T-helper 17 cell (primary cell): ENCODE measurements at places on chromosomes 2 and 18.

GRCh38 chr2:163553601-163554000 lies 182.2 kb downstream of the FIGN start:
- DNase-seq: no peak

- no peak for DNase-seq
These were observed 19.2 kb downstream of the FARP2 start for GRCh38 chr2:241375300-241375699.

DNA sequence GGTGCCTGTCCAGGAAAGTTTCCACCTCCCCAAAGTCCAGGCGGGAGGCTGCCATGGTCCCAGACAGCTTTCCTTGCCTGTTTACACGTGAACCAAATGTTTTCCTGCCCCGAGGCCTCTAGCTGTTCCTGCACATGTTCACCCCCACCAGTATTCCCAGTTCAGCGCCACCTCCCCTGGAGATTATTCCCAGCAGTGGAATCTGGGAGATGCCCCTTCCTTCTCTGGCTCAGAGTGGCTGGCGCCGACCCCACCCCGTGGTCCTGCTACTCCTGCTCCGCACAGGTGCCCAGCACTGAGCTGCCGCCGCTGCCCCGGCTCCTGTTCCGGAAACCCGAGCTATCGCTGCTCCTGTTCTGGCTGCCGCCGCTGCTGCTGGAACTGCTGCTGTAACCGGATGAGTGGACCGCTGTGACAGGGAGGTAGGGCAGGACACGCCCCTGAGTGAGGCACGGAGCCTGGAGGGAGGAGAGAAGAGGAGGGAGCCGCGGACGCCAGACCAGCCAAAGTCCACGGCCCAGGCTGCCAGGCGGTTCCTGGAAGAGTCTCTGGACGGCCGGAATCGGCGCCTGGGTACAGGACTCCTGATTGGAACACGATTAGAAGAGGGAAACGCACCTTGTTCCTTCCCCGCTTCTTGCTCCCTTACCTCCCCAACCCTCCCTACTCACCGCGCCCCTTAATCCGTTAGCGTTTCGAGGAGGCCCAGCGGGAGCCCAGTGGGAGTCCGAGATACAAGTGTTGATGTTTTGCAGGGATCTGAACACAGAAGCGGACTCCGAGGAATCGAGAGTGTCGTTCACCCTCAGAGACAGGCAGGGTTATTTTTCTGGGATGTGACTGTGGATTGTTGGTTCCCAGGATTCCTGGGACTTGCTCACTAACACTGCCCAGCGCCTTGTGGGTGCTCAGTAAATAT lies at the start of gene PDE11A:
Gene PDE11A (minus strand): TSS at position 395 of the 919 bp plus-strand sequence. CDS start 340 bp downstream, at position 55.
- DNase-seq: no peak

GRCh38 chr2:164810843-164811242 lies 30.8 kb downstream of the COBLL1 start:
- no peak for DNase-seq

GRCh38 chr18:34695310-34695709 lies 14.8 kb upstream of the DTNA start:
- DNase-seq: no peak

DNA sequence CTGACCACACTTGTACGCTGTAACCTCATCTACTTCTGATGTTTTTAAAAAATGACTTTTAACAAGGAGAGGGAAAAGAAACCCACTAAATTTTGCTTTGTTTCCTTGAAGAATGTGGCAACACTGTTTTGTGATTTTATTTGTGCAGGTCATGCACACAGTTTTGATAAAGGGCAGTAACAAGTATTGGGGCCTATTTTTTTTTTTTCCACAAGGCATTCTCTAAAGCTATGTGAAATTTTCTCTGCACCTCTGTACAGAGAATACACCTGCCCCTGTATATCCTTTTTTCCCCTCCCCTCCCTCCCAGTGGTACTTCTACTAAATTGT lies 2.1 kb downstream of the RHOB start:
- DNase-seq: no peak

GRCh38 chr2:216934151-216934550 lies 74.3 kb upstream of the TNP1 start:
- no peak for DNase-seq

DNA sequence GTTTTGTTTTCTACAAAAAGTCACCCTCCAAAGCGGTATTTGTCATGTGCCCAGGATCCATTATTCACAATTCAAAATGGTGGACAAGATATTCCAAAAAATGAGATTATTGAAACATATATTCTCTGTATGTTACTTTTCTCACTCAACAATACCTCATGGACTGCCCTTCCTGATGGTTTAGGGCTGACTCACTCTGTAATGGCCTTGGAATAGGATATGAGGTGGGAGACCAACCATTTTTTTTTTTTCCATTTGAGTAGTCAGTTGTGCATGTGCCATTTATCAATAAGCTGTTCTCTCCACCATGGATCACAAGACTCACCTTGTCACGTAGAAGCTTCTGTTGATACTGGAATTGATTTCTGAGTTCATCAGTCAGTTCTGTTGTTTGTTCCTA lies 64.5 kb downstream of the LYPD6 start:
- no peak for DNase-seq

GRCh38 chr2:234464291-234464645 lies 32.6 kb downstream of the ARL4C start:
- DNase-seq: no peak

DNA sequence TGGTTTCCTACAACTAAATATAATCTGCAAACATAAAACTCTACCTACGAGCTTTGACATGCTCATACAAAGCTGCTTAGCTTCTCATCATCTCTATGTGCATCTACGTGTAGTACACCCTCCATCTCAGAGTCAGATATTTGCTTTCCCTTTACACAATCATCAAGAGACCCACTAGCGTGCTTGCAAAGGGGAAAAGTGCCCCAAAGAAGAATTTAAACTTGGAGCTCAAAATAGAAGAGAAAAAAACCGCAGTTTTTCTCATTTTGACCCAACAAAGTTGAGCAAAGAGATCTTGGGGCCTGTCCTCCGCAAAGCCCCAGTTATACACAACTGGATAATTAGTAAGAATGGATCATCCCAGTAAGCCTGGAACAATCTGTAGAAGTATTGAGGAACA lies 104.1 kb downstream of the PAX3 start:
- DNase-seq: no peak

DNA sequence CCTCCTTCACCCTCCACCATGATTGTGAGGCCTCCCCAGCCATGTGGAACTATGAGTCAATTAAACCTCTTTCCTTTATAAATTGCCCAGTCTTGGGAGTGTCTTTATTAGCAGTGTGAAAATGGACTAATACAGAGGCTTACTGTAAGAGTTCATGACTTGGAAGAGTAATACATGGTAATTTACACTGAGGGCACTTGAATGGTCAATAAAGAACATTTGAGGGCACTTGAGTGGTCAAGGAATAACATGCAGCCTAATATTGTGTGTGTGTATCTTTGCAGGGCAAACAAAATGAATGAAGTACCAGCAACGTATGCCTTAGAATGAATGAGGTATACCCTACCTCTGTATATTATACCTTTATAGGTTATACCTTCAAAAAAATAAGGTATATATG lies 190.4 kb upstream of the SOX11 start:
- DNase-seq: no peak

- DNase-seq: no peak
These were observed 118.4 kb downstream of the LNPK start for GRCh38 chr2:175883586-175884194.

- no peak for DNase-seq
These were observed 13.2 kb upstream of the SERTAD2 start for GRCh38 chr2:64666810-64667438.

GRCh38 chr2:212537726-212538304 lies 787 bp downstream of the ERBB4 start:
- DNase-seq: no peak

DNA sequence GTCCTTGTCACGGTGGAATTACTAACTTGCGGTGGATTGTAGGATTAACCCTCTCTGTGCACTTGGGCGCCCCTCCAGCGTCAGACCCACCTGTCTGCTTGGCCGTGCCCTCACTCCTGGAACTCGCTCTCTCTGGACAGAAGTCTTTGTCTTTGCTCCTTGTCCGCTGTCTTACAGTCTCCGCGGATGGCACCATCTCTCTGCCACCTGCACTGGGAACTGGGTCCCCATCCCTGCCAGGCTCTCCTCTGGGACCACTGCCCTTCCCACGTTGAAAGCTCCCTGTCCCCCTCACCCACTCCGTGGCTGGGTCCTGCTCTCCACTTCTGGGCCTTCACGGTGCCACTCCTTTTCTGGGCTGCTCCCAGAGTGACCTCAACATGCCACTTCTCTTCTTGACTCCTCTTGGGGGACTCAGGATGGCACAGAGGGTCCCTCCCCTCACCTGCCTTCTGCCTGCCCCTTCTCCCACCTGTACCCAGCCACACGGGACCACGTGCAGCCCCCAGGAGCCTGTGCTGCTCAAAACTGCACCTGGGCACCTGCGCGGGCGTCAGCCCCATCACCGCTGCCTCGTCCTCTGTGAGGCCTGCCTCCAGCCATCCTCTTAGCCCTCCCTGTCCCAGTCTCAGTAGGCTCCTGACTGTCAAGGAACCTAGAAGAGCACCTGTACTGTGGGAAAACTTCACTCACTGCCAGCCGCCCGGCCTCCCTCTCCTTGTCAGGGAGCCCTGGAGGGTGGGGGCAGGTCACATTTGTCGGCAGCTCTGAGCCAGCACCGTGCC lies 11.1 kb downstream of the CNDP2 start:
- no peak for DNase-seq

DNA sequence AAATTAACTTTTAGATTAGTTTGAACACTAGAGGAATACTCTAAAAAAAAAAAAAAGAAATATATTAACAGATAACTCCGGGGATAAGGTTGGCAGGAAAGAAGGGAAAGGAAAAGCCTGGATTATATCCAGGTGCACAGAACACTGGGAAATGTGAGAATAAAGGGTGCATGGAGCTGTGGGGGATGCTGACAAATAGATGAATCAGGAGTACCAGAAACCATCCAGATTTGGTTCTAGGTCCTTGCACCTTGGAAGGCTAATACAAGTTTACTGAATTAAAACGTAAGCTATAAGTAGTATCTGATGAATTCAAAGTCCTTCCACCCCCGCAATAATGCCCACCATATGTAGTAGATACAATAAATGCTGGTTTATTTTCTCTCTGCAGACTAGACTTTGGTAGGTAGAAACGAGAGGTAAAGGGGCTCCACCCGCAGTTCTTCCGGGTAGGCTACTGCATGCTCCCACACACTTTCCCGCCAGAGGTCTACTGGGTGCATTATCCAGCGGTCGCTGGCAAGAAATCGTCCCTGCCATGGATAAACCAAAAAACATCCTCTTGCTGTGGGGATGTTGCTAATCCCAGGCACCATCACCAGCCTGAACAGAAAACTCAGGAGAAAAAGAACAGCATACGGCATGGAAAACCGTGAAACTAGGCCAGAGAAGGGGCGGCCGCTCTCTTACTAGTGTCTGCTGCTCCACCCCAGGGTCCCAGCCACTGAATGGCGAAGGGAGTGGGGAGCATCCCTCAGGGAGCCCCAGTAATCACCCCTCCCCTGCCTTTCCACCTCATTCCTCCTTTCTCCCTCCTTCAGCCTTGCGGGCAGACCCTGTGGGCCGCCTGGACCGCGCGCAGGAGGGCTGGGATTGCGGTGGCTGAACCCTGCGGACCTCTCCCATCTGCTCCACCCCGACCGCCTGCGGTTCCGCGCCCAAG lies 1.5 kb downstream of the CNRIP1 start:
- no peak for DNase-seq

DNA sequence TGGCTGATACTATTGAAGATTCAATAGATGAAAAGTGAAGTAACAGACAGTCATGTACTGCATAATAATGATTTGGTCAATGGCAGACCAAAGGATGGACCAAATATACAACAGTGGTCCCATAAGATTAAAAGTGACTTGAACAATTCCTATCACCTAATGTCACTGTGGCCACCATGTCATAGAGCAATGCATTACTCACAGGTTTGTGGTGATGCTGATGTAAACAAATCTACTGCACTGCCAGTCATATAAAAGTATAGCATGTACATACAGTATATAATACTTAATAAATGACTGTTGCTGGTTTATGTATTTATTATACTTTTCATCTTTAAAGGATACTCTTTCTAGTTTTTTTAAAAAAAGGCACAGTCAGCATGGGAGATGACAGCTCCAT lies 99.9 kb downstream of the USP34 start:
- DNase-seq: no peak

DNA sequence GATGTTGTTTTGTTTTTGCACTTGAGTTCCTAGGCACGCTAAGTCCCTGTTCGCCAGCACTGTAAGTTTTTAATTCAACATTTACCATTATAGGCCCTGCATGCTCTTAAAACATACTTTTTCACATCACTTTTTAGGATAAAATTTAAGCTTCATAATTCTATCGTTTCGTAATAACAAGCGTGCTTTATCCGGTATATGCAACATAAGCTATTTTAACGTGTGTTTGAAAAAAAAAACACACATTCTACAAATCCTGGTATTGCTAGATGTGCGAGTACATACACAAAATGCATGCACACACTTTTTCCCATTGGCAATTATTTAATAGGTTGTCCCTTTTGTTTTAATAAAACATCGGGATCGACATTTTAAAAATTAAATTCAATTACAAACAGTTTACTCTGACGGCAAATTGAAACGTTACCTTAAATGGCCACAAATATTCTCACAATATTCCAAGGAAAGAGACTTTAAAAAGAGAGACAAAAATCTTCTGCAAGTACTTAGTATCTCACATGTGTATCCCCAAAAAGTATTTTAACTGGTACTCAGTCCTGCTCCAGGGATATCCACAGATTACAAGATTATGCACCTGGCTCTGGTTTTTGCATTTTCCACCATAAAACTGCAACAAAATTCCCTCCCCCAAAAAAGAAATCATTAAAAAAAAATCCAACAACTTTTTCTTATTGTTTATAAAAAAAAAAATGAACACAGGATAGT lies 1.0 kb upstream of the TCF4 start:
- DNase-seq: no peak

GRCh38 chr18:25517881-25518715 lies 166.1 kb upstream of the ZNF521 start:
- no peak for DNase-seq

GRCh38 chr18:43846299-43846698 lies 569.0 kb upstream of the SYT4 start:
- DNase-seq: no peak

GRCh38 chr2:96340493-96341414 lies 5.2 kb downstream of the NCAPH start:
- DNase-seq: no peak

- DNase-seq: peak; percentile 64
These were observed 12.1 kb upstream of the ARHGEF4 start for GRCh38 chr2:130824492-130825061.

DNA sequence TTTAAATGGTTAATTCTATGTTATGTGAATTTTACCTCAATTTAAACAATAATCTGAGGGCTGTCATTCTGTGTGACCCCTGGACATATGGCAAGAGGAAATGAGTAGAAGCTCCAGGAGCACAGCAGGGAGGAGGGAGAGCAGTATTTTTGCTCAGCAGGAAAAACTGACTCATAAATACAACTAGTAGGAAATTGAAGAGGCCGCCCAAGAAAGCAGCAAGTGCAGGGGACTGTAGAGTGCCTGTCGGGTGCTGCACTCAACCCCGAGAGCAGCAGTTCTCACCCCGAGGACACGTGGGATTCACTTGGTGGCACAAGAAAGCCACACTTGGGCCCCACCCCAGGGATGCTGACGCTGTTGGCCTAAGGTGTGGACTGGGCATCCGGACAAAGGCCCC lies 60.8 kb downstream of the NPAS2 start:
- no peak for DNase-seq

GRCh38 chr2:43430489-43430888 lies 165.3 kb downstream of the THADA start:
- DNase-seq: no peak

- DNase-seq: no peak
These were observed 802.1 kb upstream of the SLC39A10 start for GRCh38 chr2:194854941-194855340.

GRCh38 chr2:197200051-197200761 lies 110.4 kb downstream of the ANKRD44 start:
- DNase-seq: no peak
